ENCODE measurements at places on chromosomes 6 and 20.

DNA sequence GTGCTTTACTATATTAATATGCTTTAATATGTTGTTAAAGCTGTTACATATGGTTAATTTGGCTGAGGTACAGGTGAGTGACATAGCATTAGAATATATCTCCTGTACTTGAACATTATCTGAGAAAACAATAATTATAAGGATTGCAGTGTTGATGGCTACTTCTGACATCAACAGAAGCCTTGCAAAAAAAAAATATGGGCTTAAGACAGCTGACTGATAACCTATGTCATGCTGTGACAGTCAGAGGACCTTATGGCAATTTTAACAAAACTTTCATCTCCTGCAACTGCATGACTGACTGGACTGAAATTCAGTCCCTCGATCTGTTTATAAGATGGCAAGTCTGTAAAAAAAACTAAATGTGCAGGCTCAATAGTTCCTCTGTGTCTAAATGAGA lies 27.5 kb upstream of the TBX18 start:
- DNase-seq: no peak

DNA sequence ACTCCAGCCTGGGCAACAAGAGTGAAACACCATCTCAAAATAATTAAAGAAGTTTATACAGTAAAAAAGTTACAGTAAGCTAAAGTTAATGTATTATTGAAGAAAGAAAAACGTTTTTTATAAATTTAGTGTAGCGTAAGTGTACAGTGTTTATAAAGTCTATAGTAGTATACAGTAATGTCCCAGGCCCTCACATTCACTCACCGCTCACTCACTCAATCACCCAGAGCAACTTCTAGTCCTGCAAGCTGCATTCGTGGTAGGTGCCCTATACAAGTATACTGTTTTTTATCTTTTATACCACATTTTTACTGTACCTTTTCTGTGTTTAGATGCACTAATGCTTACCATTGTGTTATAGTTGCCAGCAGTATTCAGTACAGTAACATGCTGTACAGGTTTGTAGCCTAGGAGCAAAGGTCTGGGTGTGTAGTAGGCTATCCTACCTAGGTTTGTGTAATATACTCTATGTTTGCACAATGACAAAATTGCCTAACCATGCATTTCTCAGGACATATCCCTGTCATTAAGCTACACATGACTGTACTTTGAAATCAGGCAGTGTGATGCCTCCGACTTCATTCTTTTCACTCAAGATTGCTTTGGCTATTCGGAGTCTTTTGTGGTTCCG lies 16.7 kb downstream of the MGME1 start:
- no peak for DNase-seq

GRCh38 chr6:142761756-142762155 lies 183.2 kb downstream of the HIVEP2 start:
- no peak for DNase-seq

DNA sequence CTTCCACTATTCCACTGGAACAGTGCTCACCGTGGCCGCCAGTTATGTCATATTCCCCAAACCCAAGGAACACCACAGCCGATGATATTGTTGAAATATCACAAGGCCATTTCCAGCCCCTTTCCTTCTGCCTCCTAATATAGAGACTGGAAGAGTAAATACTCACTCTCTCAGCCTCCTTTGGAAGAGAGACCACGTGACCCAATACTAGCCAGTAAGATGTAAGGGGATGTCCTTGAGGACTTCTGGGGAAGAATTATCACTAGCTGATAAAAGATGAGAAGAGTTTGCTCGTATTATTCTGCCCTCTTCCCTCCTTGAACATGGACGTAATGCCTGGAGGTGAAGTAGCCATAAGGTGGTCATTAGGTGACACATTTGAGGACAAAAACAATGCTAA lies 13.5 kb downstream of the MAK start:
- no peak for DNase-seq

- no peak for DNase-seq
Measured at GRCh38 chr6:3569816-3570215, 113.0 kb upstream of the SLC22A23 start.

DNA sequence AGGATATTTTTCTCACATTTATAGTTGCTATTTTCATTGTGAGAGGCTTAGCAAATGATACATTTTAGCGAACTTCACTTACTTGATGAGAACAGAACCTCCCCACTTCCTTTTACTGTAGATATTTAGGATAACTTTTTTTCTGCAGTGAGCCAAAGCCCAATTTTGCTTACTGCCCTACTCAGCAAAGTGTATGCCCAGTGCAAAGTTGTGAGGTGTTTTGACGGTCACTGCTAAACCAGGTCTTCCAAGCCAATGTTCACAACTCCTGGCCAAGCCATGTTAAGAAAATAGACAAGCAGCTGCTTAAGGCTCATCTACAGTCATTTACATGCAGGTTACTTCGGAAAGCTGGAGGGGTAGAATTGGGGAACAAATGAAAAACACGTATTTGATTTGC lies 144.8 kb downstream of the ADGRG6 start:
- DNase-seq: no peak

GRCh38 chr20:23459461-23460150 lies 6.9 kb upstream of the CST11 start:
- no peak for DNase-seq

GRCh38 chr20:3222635-3223600 lies 13.6 kb downstream of the ITPA start:
- no peak for DNase-seq

DNA sequence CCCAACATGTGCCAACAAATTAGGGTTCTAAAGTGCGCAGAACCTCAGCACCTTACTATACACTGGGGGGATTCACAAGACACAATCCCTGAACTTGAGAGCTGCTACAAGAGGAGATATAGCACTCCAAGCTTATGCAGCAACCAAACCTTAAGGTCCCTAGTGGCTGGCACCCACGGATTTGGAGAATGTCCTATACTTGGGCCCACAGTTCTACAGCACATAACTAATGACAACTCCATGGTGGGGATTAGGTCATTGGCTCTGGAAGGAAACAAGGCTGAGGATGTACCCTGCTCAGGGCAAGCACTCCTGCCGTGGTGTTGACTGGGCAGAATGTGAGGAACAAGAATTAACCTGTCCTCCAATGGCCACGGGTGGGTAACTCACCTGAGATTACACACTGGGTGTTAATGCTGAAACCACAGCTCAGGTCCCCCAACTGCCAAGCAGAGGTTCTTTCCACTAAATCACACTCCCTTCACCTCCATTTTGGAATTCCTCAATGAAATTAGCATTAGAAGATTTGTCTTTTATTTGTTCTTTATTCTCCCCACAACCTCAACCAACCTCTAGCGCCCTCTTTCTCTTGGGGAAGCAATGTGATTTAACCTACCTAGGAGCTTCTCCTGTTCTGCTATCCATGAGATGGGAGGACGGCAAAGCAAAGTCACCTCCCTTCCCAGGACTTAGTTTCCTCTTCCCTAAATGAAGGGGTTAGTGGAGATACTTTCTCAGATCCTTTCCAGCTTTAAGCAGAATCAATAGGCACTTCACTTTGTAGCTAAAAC lies 32.0 kb downstream of the TRERF1 start:
- DNase-seq: no peak

DNA sequence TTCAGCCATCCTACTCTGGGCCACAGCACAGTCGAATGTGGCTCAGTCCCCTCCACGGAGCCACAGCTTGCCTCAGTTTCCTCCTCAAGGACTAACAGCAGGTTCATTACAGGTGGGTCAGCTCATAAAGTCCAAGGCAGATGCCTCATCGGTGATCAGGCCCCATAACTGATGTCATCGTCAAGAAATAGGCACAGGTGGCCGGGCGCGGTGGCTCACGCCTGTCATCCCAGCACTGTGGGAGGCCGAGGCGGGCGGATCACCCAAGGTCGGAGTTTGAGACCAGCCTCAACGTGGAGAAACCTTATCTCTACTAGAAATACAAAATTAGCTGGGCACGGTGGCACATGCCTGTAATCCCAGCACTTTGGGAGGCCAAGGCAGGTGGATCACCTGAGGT lies 3.4 kb downstream of the UCKL1 start:
- no peak for DNase-seq

GRCh38 chr20:1527923-1528322 lies 29.6 kb downstream of the SIRPD start:
- DNase-seq: no peak

DNA sequence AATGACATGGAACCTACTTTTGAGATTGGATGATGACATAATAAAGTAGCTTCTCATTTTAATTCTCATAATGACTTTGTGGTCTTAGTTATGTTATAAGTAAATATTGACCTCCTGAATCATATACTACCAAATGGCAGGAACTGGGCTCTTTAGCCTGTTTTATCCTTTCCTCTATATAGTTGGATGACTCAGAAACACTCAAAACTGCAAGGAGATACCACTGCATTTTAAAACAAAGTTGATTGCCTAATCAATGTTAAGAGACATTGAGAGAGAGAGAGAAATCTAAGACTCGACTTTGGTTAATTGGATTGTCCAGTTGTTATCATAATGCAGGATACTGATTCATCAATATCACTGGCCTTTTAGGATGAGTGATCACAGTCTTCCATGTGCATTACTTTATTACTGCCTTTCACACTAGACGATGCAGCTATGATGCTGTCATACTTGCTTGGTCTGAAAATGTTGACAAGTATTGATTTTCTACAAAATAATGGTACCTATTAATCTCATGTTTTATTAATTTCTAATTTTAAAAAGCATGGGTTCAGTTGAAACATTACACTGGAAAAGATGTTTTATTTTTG lies 320.0 kb downstream of the NKAIN2 start:
- DNase-seq: no peak

DNA sequence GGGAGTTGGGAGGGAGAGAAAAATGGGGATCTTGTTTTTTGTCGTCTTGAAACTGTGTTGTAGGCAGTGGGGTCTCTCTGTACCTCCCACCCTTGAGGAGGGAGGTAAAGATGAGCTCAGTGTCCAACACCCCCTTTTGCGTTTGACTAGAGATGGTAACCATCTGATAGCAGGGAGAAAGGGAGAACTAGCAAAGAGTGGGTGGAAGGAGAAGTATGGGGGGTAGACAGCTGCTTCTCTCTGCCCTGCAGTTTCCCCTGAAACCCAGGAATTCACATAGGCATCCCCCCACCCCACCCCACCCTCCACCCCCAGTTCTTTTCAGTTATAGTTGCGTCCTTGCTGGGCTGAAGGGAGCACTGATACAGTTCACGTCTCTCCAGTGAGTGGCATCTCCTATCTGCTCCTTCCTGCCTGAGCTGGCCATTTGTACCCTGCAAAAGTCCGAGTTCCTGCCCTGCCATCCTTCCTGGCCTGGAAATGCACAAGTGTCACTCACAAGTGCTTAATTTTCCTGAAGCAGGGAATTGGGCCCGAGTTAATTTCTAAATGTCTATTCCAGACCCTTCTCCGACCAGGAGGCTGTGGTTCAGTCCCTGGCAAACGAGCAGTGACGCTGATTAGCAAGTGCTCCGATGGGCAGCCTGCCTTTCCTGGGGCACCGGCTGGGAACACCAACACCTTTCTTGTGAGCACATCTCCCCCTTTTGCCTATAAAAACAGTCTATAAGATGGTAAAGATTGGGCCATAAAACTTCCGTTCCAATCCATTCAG lies 1.5 kb downstream of the SIRPA start:
- no peak for DNase-seq
